ENCODE measurements at places on chromosomes 3 and 15.

GRCh38 chr3:474828-475227, 278.3 kb downstream of the CHL1 start:
- no peak for DNase-seq

GRCh38 chr3:98602078-98602678, 8.8 kb upstream of the CPOX start:
- no peak for DNase-seq

DNA sequence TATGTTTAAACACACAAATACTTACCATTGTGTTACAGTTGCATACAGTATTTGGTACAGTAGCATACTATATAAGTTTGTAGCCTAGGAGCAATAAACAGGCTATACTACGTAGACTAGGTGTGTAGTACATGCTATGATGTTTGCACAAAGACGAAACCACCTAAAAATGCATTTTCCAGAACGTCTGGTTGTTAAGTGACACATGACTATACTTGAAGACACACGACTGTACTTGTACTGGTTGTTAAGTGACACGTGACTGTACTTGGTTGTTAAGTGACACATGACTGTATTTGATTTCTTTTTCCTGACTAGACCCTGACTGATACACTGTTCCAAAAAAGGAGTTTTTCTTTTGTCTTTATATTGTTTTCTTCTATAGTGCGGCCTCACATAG, 34.1 kb downstream of the RAB8B start:
- DNase-seq = no peak

DNA sequence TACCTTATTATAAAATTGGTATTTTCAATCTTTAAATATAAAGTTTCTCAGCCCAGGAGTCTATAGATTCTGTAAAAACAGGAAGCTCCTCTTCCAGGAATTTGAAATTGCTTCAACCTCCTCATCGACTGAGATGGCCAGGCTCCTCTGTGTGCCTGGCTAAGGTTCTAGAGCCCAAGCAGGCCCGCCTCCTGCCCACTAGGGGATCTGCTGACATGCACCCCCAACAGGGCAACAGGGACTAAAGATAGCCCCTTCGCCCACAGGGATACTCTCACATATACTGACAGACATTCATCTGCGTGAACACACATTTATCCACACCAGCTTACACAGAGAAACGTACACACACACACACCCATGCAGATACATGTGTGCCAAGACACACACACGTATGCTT, 183.1 kb upstream of the TLE3 start:
- DNase-seq = no peak

DNA sequence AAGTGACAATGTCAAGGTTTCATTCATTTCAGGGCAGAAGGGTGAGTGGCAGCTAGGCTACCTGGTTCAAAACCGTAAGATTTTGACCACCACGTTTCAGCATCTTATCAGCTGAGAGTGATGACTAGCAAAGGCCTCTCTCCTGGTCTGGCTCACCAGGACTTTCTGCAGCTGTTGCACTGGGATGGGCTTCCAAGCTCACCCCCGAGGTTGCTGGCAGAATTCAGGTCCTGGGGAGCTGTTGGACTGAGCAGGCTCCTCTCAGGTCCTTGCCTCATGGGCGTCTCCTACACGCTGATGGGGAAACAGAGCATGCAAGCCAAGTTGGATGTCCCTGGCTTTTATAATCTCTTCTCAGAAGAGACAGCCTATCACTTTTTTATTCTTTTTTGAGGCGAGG, 88.8 kb upstream of the RNU6-1 start:
- DNase-seq = no peak
